Natural killer cell (primary cell): ENCODE measurements at places on chromosomes 6 and 20.

GRCh38 chr6:10310826-10311225 lies 104.0 kb downstream of the TFAP2A start:
- no peak for DNase-seq

- DNase-seq = peak; percentile 55
Measured at GRCh38 chr6:112311950-112312547, 35.1 kb upstream of the RFPL4B start.

DNA sequence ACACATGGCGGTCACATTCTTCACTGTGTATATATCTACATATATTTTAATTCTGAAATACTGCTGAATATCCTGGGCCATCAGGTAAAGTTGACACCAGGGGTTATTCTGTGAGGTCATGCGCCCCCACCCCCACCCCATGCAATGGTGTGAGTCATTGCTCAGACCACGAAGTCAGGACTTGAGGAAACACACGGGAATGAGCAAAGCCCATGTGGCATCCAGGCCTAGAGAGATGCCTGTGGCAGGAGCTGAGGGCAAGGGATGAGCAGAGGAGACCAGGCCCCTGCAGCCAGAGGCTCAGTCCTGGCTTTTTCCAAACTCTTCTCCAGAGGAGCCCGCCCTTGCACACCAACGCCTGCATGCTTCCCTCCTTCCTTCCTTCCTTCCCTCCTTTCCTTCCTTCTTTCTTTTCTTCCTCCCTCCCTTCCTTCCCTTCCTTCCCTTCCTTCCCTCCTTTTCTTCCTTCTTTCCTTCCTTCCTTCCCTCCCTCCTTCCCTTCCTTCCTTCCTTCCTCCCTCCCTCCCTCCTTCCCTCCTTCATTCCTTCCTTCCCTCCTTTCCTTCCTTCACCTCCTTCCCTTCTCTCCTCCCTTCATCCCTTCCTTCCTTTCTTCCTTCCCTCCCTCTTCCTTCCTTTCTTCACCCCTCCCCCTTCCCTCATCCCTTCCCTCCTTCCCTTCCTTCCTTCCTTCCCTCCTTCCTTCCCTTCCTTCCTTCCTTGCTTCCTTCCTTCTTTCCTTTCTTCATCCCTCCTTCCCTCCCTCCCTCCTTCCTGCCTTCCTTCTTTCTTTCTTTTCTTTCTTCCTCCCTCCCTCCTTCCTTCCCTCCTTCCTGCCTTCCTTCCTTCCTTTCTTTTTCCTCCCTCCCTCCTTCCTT lies 72.0 kb upstream of the INSM1 start:
- DNase-seq = no peak

- no peak for DNase-seq
Measured at GRCh38 chr6:139380611-139381010, 6.2 kb upstream of the CITED2 start.

GRCh38 chr6:6699741-6700367 lies 111.3 kb downstream of the LY86 start:
- DNase-seq = no peak

GRCh38 chr20:1569415-1569881 lies 11.9 kb upstream of the SIRPD start:
- DNase-seq = peak; percentile 6

GRCh38 chr6:22025468-22026163 lies 271.2 kb downstream of the PRL start:
- DNase-seq = peak; percentile 32

GRCh38 chr20:47468290-47469050 lies 33.2 kb upstream of the NCOA3 start:
- no peak for DNase-seq

- no peak for DNase-seq
Measured at GRCh38 chr20:25270829-25271251, 23.0 kb downstream of the PYGB start.

- DNase-seq = no peak
Measured at GRCh38 chr20:32544260-32544722, 40.8 kb downstream of the NOL4L start.

- no peak for DNase-seq
Measured at GRCh38 chr6:148775161-148775560, 28.3 kb downstream of the UST start.

DNA sequence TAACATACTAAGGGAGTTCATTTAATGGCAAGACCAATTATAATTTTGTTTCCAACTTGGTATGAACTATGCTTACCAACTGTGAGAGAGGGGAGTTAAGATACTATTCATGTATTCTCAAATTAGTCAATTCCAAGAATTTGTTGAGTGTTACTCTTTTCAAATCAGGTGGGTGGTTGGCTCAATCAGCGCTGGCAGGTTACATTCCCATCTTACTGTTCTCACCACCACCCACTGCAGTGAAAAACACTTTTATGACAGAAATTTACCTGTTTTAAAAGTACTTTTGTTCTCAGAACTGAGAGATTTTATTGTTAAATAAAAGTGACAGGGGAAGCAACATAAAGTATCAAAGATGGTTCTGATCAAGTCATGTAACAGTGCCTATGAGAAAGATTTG lies 642.0 kb downstream of the PRKN start:
- DNase-seq = no peak

GRCh38 chr6:95279616-95280015 lies 297.7 kb upstream of the MANEA start:
- DNase-seq = no peak

DNA sequence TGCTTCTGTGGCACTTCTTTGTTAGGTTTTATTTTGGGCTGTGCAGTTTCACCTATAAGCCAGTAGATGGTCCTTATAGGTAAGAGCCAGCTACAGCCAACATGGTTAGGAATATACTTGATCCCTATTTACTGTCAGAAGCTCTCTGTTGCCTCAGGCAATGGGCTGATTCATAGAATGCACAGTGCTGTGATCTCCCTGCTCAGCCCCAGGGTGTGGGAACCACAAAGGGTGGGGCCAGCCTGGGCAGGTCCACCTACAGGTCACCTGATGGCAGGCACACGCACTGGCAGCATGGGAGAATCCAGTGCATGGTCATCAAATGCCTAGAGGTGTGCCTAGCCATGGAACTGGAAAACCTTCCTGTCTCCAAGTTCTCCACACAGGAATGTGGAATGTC lies 191.9 kb downstream of the MOXD1 start:
- DNase-seq = no peak

DNA sequence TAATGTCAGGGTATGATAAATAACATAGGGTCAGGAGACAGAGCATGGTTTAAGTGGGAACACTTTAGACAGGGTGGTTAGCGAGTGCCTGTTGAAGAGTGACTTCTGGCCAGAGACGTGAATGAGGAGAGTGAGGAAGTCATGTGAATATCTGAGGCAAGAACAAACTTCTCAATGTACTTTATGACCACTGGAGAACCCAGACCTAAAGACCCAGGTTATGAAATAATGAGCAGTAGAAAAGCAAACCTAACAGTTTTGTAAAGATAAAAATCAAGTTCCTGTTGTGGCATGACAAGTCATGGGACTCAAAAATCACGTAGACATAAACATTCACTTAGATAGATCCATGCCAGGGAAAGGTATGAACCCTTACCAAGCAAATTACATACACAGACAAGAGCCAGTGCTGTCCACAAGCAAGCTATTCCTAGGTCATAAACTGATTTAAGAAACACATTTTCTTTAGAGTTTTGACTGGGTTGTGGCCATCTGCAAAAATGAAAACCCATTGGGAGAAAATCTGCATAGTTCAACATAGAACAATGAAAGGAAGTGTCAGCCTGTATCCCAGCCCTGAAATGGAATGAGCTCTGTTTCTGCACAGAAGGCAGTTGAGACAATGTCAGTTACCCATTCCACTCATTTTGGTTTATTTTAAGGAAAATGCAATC lies 2.2 kb upstream of the MYCT1 start:
- DNase-seq = no peak

- DNase-seq = no peak
Measured at GRCh38 chr6:32439602-32440214, at the start of gene HLA-DRA. HLA-DRA (plus strand) TSS chr6:32439887; CDS start chr6:32439951, 64 bp downstream.

DNA sequence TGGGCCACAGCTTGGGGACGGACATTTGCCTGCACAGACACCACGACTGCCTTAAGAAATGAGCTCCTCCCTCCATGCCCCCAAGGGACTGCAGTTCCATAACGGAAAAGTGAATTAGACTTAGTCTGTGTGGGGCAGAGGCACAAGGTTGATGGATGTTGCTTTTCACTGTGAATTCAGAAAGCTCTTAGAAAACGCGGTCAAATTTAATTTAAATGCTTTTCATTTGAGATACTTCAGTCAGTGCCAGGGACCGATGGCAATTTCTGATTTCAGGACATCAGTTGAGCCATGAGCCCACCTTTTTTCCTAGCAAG lies 356.4 kb downstream of the KIF16B start:
- no peak for DNase-seq

GRCh38 chr20:54048481-54048880 lies 21.9 kb downstream of the BCAS1 start:
- no peak for DNase-seq
